ENCODE measurements at places on chromosomes 4 and X.

GRCh38 chr4:46886711-46887110 lies 22.3 kb downstream of the COX7B2 start:
- DNase-seq: peak; percentile 3

DNA sequence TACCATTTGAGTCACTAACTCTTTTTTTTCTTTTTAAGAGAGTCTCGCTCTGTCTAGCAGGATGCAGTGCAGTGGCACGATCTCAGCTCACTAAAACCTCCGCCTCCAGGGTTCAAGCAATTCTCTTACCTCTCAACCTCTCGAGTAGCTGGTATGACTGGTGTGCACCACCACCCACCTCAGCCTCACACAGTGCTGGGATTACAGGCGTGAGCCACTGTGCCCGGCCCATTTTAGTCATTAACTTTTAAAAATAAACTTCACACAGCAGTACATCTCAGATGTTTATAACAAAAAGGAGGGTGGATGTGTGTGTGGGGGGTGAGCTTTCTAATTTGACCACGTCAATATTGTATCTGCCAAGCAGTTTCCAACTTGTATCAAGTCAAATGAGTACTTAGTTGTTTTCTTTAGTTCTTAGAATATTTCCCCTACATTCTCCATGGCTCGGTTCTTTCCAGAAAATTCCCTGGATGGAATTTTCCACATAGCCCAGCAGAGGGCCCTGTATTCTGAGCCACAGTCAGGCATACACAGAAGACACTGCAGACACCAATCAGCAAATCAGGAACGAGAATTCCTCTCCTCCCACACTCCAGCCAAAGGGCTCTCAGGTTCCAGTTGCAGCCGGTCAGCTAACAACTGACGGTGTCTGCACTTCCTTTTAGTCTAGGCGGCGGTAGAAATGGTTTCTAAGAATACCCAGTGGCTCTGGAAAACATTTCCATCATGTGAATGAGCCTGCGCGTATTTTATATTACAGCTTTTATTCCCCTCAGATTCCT lies 20.1 kb upstream of the ARAF start:
- DNase-seq: peak; percentile 95

DNA sequence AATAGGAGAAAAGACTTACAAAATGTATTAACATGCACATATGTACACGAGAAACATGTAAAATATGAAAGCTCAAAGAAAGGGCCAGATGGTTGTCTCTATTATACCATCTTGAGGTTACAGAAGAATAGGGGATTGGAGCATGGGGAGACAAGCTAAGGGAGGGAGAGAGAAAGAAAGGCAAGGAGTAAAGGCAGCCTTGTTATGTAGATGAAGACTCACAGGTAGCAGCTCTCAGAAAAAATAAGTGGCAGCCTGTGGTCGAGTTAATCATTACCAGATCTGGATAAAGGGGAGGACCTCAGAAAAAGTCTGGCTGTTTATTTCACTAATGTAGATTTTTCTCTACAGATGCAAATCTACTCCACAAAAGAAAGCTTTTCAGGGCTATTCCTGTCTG lies 26.6 kb upstream of the PPP1R2C start:
- no peak for DNase-seq

DNA sequence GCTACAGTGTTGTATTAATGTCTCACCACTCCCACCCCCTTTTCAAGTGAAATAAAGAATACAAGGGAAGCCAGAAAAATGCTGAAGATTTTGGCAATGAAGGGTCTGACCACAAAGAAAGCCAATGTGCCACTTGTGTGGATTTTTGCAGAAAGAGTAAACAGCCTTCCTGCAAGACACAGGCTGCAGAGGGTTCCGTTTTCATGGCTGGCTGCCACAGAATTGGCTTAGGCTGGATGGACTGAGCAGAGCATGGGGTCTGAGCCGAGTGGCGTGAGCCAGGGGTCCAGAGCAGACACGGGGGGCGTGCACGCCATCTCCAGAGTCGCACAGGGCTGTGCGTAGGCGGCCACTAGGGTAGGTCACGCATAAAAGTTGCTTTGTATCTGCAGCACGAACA lies 69.2 kb downstream of the MTNR1A start:
- peak; percentile 47 for DNase-seq

GRCh38 chr4:63678358-63678931 lies 730.8 kb downstream of the TECRL start:
- no peak for DNase-seq

GRCh38 chr4:122632396-122633143 lies 11.7 kb upstream of the IL21 start:
- DNase-seq: no peak
